Ovary (tissue), 10 donors: ENCODE measurements at places on chromosomes 2 and 18. TPM values are rescaled to one million over a fixed set of nuclear protein-coding genes. Genes with fewer than 3 reads are reported as not detected.

DNA sequence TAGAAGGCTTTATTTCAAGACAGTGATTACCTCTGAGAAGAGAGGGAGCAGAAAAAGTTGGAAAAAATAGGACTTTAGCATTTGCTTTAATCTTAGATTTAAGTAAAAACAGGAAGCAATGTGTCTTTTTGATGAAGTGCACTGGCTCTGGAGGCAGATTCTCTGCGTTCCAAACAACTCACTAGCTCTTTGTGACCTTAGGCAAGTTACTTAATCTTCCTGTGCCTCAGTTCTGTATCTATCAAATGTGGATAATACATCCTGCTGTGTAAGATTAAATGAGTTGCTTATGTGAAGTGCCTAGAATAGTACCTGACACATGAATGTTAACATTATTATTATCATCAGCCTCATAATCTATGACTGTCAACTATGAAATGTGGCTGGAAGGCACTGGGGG is 42.3 kb downstream of the RPRD1A start:
- H3K27me3 ChIP-seq: no peaks in the 10 kb centered on the region
- H3K4me1 ChIP-seq: no peaks in the 10 kb centered on the region
- H3K27ac ChIP-seq: no peak overlapping the region
- DNase-seq: no peak

GRCh38 chr2:10289891-10290290 is 12.8 kb upstream of the HPCAL1 start:
- no peaks in the 10 kb centered on the region for H3K36me3 ChIP-seq
- no peak overlapping the region for H3K27ac ChIP-seq
- no peaks in the 10 kb centered on the region for H3K4me1 ChIP-seq
- DNase-seq: no peak

DNA sequence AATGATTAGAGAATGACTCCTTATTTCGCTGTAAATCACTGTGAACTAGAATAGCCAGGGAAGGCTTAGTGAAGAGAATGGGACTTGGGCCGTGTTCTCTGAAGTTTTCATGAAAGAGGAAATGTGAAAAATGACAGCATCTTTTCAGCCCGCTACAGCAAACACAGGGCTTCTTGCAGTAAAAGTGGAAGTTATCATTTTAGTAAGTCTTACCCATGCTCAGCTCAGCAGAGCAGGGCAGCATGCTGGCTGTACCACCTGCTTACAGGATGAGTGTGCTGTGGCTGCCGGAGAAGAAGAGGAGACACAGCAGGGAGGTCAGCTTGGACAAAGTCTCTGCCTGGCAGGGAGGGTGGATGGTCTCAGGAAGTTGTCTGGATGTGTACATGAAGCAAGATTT is 300.7 kb upstream of the DLGAP1 start:
- no peak for DNase-seq
- H3K36me3 ChIP-seq: no peaks in the 10 kb centered on the region
- H3K4me1 ChIP-seq: no peaks in the 10 kb centered on the region
- H3K4me3 ChIP-seq: no peak overlapping the region
- H3K27ac ChIP-seq: no peak overlapping the region

GRCh38 chr2:71618327-71619113 is 165.2 kb downstream of the DYSF start:
- H3K4me3 ChIP-seq: no peak overlapping the region
- DNase-seq: no peak
- H3K27me3 ChIP-seq: no peaks in the 10 kb centered on the region
- H3K4me1 ChIP-seq: peaks cover 5% of the 10 kb centered on the region
- H3K36me3 ChIP-seq: no peaks in the 10 kb centered on the region

DNA sequence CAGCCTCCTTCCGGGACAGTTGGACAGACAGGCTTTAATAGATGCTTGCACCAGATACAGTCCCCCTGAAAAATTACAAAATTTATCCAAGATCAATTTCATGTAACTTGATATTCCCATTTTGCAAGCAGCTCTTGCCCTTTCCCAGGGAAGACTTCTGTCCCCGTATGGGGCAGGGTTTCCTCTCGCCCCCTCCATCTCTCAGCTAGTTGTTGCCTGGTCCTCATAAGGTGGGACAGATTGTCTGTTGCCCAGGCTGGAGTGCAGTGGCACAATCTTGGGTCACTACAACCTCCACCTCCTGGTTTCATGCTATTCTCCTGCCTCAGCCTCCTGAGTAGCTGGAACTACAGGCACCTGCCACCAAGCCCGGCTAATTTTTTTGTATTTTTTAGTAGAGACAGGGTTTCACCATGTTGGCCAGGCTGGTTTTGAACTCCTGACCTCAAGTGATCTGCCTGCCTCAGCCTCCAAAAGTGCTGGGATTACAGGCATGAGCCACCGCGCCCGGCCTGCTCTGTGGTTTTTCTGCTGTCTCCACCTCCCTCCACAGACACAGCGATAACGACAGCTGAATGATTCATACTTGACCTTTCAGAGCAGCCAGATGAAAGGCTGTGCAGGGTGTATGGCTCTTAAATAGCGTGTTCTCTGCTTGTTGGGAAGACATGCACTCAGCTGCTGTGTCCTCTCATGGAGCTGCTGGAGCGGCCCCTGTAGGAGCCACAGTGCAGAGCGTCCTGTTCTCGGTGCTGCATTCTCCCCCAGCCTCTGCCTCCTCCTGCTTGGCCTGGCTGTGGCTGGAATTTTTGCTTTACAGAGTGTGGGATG is 61.4 kb downstream of the TTC39C start:
- no peak overlapping the region for H3K4me3 ChIP-seq
- H3K4me1 ChIP-seq: peaks cover 7% of the 10 kb centered on the region
- DNase-seq: peak; percentile 85
- H3K27me3 ChIP-seq: no peaks in the 10 kb centered on the region

DNA sequence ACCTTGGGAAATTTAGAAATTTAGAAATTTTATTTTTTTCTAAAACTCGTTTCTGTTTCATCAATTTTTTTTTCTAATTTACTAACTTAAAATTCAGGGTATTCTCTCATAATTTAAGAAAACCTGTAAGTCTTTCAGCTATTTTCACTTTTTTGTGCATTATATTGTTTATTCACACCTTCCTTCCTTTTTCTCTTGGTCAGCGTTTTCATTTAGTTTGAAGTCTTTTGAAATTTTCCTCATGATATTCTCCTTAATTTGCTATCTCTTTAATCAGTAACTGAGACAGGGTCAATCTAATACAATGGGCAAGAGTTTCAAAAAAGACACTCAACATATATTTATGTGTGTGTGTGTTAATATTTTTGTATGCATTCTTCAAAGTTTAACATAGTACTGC is 50.5 kb upstream of the MSTN start:
- no peak overlapping the region for H3K4me3 ChIP-seq
- H3K27ac ChIP-seq: no peak overlapping the region
- no peaks in the 10 kb centered on the region for H3K36me3 ChIP-seq
- DNase-seq: no peak
- no peaks in the 10 kb centered on the region for H3K27me3 ChIP-seq
- H3K4me1 ChIP-seq: no peaks in the 10 kb centered on the region

ABCG5 gene
- total RNA-seq: not detected

CCL20 gene
- not detected for total RNA-seq

- peak overlapping the region; percentile 64 for H3K4me3 ChIP-seq
- peak; percentile 53 for DNase-seq
- H3K36me3 ChIP-seq: no peaks in the 10 kb centered on the region
- H3K27ac ChIP-seq: peak overlapping the region; percentile 49
- peaks cover 1% of the 10 kb centered on the region for H3K4me1 ChIP-seq
These were observed 2.2 kb downstream of the RND3 start for GRCh38 chr2:150485114-150485870.

PLCD4 gene
- total RNA-seq: 1.3 TPM

DNA sequence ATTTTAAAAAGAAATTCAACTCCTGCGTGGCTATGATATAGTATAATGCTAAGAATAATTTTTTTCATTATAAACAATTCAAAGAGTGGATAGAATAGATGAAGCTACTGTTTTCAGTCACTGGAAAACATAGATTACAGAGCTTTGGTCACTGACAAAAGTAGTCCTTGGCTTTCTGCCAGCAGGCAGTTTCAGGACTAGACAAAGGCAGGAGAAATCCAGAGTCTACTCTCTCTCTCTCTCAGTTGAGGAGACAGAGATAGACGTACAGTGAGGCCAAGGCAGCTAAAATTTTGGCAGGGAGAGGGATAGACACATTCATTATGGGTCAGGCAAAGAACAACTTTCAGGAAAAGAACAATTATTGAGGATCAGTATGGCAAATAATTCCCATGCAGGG is 491.4 kb upstream of the CRIM1 start:
- DNase-seq: no peak
- no peaks in the 10 kb centered on the region for H3K4me1 ChIP-seq
- no peak overlapping the region for H3K27ac ChIP-seq
- H3K36me3 ChIP-seq: no peaks in the 10 kb centered on the region

DNA sequence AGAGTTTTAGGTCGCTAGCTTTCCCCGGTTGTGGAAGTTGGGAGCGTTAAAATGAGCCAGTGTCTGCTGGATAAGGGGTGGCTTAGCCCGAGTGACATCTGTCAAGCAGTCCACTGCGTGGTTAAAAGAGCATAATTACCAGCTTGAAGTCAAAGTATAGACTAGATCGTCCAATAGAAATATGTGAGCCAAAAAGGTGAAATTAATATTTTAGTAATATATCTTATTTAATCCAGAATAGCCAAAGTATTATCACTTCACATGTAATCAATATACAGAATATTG is 654 bp downstream of the COMMD1 start:
- DNase-seq: no peak
- no peaks in the 10 kb centered on the region for H3K27me3 ChIP-seq
- no peaks in the 10 kb centered on the region for H3K36me3 ChIP-seq
- peak overlapping the region; percentile 75 for H3K4me3 ChIP-seq
- H3K4me1 ChIP-seq: no peaks in the 10 kb centered on the region

DNA sequence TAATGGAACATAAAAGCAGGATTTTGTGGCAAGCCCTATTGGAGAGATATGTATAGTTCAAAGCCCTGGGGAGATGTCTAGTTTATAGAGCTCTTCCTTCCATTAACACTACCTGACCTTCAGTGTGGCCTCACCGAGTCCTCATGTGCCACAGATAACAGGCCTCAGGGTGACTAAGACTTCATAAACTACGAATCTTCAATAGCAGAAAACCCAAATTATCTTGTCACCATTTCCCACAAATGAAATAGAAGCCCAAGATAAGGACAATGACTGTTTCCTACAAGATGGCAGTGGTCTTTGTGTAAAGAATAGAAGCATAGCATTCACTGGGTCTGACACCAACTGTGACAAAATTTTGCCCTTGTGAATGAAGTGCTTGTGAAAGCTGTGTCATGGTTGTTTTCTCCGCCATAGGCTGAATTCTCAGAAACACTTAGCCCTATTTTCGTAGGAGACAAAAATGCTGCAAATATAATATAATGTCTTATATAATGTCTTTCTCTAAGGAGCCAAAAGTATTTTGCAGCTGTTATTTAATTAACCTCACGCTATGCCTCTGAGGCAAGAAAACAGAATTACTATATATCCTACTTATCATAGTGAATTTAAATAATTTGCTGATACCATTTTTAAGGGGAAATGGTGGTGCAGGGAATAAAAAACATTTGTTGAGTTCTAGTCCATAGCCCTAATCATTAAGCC is 136.7 kb upstream of the CWC22 start:
- H3K4me1 ChIP-seq: no peaks in the 10 kb centered on the region
- no peak for DNase-seq
- H3K27me3 ChIP-seq: no peaks in the 10 kb centered on the region

- no peaks in the 10 kb centered on the region for H3K36me3 ChIP-seq
- H3K4me1 ChIP-seq: peaks cover 7% of the 10 kb centered on the region
- H3K27ac ChIP-seq: no peak overlapping the region
- no peaks in the 10 kb centered on the region for H3K27me3 ChIP-seq
These were observed 194.6 kb upstream of the MEIS1 start for GRCh38 chr2:66240286-66240685.

DNA sequence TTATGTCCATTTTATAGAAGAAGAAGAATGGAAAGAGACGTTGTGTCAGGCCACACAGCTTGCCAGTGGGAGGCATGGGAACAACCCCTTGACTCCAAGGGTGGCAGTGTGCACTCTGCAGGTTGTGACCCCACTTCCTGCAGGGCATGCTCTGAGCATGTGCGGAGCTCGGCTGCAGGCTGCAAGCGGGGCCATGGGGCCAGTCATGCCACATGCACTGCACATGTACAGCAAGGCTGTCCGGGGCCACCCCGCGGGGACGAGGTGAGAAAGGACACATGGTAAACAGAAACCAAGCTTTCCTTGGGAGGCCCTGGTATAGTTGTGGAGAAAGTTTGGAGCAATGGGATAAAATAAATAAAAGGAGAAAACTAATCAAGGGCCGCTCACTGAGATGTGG is 47.4 kb upstream of the DNMT3A start:
- H3K27me3 ChIP-seq: no peaks in the 10 kb centered on the region
- no peaks in the 10 kb centered on the region for H3K36me3 ChIP-seq

DNA sequence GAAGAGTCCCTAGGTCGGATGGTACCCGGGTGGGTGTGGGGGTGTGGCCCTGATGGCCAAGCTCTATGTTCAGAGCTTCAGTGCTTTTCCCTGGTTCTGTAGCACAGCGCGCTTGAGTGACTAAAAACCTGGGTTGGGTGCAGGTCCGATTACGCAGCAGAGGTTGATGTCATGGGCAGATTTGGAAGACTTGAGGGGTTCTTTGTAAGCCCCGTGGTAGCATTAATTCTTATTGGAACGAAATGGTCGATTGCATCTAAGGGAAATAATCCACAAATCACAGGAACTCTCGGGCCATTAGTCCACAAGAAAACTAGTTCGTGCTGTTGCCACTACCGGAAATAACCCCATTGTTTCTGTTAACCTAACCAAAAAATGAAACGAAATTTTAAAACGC is 9.0 kb downstream of the HOXD8 start:
- no peaks in the 10 kb centered on the region for H3K36me3 ChIP-seq
- no peak for DNase-seq
- peak overlapping the region; percentile 80 for H3K27ac ChIP-seq
- peaks cover 17% of the 10 kb centered on the region for H3K4me1 ChIP-seq

- H3K4me1 ChIP-seq: no peaks in the 10 kb centered on the region
- no peak overlapping the region for H3K27ac ChIP-seq
- H3K4me3 ChIP-seq: no peak overlapping the region
- no peaks in the 10 kb centered on the region for H3K36me3 ChIP-seq
These were observed 337.0 kb downstream of the MBD2 start for GRCh38 chr18:53887447-53887846.

DNA sequence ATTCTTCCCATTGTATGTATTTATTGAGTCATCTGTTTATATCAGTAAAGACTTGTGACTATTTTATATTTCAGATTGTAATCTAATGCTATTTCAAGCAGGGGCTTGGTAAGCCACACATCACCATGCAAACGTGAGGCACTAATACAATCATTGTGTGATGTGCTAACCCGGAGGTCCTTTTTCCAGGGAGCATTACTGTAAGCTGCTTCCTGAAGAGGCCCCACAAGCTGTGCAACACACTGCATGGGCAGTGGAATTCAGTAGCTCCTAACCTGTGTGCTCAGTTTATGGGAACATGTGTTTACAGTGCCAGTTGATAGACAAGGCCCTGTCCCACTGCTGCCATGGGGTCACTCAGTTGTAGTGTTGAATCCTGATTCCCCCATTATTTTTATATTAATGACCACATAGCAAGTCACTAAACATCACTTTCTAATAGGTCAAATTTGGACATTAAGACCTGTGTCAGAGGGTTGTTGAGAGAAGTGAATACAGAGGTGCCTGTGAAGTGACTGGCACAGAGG is 162.9 kb downstream of the FHOD3 start:
- H3K4me1 ChIP-seq: peaks cover 2% of the 10 kb centered on the region
- no peaks in the 10 kb centered on the region for H3K27me3 ChIP-seq
- H3K36me3 ChIP-seq: no peaks in the 10 kb centered on the region
- H3K4me3 ChIP-seq: no peak overlapping the region

GRCh38 chr2:161775971-161776370 is 151.8 kb downstream of the SLC4A10 start:
- no peaks in the 10 kb centered on the region for H3K27me3 ChIP-seq
- H3K4me1 ChIP-seq: no peaks in the 10 kb centered on the region
- DNase-seq: no peak
- no peaks in the 10 kb centered on the region for H3K36me3 ChIP-seq
- H3K4me3 ChIP-seq: no peak overlapping the region

GRCh38 chr2:102420290-102420689 is 2.7 kb upstream of the IL18RAP start:
- H3K4me1 ChIP-seq: no peaks in the 10 kb centered on the region
- no peak overlapping the region for H3K4me3 ChIP-seq
- H3K36me3 ChIP-seq: no peaks in the 10 kb centered on the region
- no peak overlapping the region for H3K27ac ChIP-seq
- DNase-seq: no peak
